ENCODE measurements at places on chromosomes 6 and 20. TPM values are rescaled to one million over a fixed set of nuclear protein-coding genes. Genes with fewer than 3 reads are reported as not detected.

The TCP11 gene
- 0.13 TPM for total RNA-seq

The KCNK16 gene
- not detected for total RNA-seq

The BPIFB4 gene
- total RNA-seq, result not detected

The TDRD6 gene
- total RNA-seq, result under 0.01 TPM

The MATN4 gene
- under 0.01 TPM for total RNA-seq

The CHRNA4 gene
- 0.13 TPM for total RNA-seq

The CTAGE9 gene
- total RNA-seq, result not detected

The UNC5CL gene
- under 0.01 TPM for total RNA-seq

The LIN28B gene
- total RNA-seq, result not detected

The SLC17A5 gene
- 22.6 TPM for total RNA-seq
